ENCODE measurements at places on chromosomes 2 and 18. TPM values are rescaled to one million over a fixed set of nuclear protein-coding genes. Genes with fewer than 3 reads are reported as not detected.

REEP1 gene
- total RNA-seq, result 1.3 TPM

KLHL30 gene
- 0.06 TPM for total RNA-seq

SLC16A14 gene
- 1.5 TPM for total RNA-seq

SOX11 gene
- not detected for total RNA-seq

CHRNG gene
- not detected for total RNA-seq

GREB1L gene
- total RNA-seq, result 2.3 TPM

IL36RN gene
- total RNA-seq, result 0.06 TPM

LRRTM1 gene
- not detected for total RNA-seq

SPATA3 gene
- total RNA-seq, result not detected

LRRTM4 gene
- total RNA-seq, result not detected

NPAS2 gene
- total RNA-seq, result 119 TPM

RAB6C gene
- not detected for total RNA-seq

E2F6 gene
- total RNA-seq, result 29.0 TPM

HOXD9 gene
- total RNA-seq, result 0.98 TPM

RAD51AP2 gene
- not detected for total RNA-seq

ZEB2 gene
- 4.6 TPM for total RNA-seq

ZC3H6 gene
- total RNA-seq, result 0.36 TPM

CBLN2 gene
- 0.05 TPM for total RNA-seq

DNAH7 gene
- 0.76 TPM for total RNA-seq

VPS4B gene
- total RNA-seq, result 20.9 TPM

NRP2 gene
- total RNA-seq, result 172 TPM

CYP27A1 gene
- total RNA-seq, result 0.14 TPM

ELOA2 gene
- not detected for total RNA-seq

GCG gene
- not detected for total RNA-seq

LIMS4 gene
- 0.88 TPM for total RNA-seq

KCTD1 gene
- total RNA-seq, result 27.3 TPM

PROKR1 gene
- not detected for total RNA-seq

OTOS gene
- total RNA-seq, result not detected

GPD2 gene
- 26.4 TPM for total RNA-seq

RALB gene
- 77.1 TPM for total RNA-seq

VWC2L gene
- not detected for total RNA-seq

FNDC4 gene
- 4.6 TPM for total RNA-seq

CERS6 gene
- total RNA-seq, result 15.1 TPM

CHRNA1 gene
- total RNA-seq, result not detected

SERTAD2 gene
- 13.6 TPM for total RNA-seq

SLC9A4 gene
- not detected for total RNA-seq

LYPD6 gene
- not detected for total RNA-seq

ASB3 gene
- 16.1 TPM for total RNA-seq

FLACC1 gene
- not detected for total RNA-seq

CROCC2 gene
- not detected for total RNA-seq

CACNB4 gene
- total RNA-seq, result 0.14 TPM

SERPINB3 gene
- 0.26 TPM for total RNA-seq

CDH19 gene
- total RNA-seq, result 2.3 TPM

B3GNT7 gene
- total RNA-seq, result 1.8 TPM

SLC4A5 gene
- 0.40 TPM for total RNA-seq

PJVK gene
- total RNA-seq, result 1.7 TPM

LTBP1 gene
- total RNA-seq, result 15.2 TPM

TNS1 gene
- 8.2 TPM for total RNA-seq
